ENCODE measurements at places on chromosomes 2 and 18.

DNA sequence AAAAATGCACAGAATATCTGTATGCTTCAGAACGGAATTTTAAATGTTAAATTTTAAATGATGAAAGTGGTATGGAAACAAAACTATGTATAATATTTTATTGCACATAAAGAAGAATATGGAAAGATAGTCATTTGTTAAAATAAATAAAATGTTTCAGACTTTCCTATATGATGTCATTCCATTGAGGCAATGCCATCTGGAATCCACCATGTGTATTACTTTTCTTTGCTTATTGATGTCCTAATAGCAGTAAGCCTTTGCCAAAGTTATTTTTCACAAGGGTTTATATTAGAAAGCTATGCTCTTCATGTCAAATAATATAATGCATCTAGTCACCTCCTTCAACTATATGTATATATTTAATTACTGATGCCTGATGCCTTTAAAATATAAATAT, 601.6 kb upstream of the PKDCC start:
- no peak for DNase-seq

DNA sequence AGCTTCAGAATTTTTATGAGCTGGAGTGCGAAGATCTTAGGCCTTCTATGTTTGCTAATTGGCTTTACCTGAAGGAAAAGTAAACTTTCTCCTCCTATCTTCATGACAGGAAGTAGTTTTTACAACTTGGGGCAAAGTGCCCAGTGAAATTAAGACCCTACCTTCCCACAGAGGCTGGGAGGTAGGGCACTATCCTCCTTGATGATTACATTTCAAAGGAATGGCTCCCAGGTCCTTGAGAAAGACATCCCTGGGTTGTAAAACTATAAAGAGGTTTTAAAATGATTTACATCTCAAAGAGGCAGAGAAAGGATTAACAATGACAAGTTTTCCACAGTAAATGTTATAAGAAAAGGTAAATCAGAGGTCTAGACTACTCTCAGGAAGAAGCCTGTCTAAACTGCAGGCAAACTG, 155.8 kb downstream of the CDH7 start:
- DNase-seq: no peak

DNA sequence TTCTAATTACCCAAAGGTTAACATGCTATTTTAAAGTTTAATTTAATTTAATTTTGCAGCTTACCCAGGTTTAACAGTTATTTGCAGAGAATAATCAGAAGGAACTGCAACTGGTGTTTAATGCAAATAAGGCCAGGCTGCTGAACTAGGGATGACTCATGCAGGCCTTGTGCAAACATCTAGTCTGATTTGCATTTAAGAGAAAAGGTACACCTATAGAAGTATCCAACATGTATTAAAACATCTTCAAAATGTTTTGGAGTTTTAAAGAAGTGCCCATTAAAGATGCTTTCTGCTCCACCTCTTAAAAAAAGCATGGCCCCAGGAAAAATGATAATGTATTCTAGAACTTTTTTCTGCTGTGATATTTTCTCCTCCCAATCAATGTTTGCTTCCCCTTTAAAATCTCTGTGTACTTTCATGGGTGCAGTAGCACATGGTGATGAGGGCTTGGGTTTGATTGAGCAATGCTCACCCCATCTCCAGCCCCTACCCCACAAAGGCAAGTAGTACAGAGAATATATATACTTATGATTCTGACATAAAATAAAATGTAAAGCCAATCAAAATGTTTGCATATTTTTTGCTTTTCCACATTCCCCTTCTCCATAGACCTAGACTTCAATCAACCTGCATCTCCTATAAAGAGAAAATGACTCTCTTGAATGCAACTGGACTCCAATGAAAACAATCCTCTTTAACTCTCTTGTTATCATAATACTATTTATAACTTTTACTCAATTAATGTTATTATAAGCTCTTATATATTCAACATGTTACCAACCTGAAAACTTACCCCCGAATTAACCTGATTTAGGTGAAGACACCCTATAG, 54.1 kb downstream of the ATP8B1 start:
- DNase-seq: no peak

DNA sequence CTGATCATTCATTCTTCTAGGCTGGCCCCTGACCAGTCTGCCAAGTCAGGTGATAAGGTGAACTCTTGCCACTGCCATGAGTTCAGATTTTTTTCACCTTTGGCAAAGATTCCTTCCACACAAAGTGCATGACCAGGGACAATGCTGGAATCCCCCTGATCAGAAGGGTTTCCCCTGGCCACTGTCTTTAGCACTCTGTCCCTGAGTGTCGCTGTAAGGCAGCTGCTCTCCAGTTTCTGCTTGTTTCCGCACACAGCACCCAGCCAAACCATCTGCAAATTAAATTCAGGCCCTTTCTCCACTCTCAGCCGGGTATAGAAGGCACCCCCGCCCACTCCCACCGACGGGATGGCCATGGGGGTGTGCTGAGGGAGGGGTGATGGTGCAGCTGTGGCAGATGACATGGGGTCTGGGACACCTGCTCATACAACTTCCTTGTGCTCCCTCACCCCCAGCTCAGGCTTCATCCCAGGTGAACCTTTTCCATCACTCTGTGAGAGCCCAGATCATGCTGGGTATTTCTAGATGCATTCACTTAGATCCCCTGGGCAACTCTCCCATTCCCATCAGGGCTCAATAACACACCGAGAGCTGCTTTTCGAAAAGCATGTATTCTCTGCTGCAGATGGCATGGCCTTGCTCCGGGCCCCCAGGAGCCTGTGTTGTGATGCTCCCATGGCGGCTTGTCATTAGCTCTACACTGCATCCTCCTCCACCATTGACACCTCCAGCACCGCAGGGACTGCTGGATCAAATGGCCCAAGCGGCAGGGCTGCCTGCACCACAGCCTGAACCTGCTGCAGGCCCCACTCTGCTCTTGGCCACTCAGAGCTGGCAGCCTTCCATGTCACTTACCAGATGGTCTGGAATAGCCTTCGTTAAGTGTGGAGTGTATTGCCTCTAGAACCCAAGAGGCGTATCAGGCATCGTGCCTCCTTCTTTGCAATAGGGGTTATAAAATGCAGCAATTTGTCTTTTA, 52.3 kb upstream of the ROCK2 start:
- no peak for DNase-seq

DNA sequence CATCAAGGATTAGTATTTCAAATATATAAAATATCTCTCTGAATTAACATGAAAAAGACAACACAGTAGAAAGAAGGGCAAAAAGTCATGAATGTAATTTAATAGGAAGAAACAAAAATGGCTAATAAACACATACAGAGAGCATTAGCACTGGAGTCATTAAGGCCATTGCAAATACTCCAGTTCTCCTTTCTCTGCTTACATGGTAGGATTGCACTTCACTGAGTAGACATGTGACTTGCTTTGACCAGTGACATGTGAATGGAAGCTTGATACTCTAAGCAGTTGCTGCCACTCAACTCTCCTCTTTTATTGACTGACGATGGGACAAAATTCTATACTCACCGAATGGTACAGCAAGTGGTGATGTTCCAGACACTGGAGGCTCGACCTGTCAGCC, 153.9 kb upstream of the LGALSL start:
- no peak for DNase-seq

DNA sequence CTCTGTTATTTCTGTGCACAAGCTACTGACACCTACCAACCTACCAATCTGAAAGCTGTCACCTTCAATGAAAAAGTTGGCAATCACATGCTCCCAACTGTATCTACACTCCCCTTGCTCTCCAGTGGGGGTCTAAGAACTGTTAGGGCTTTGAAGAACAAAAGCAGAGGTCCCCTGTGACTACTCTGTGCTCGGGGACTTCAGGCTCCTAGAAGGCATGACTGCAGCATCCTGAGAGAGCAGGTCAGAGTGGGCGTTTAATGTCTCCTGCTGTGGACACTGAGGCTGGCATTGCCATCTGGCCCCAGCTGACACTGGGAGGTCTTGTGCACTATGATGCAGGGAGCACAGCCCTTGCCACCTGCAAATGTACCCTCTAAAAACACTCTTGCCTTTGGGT, 93.3 kb downstream of the ACTR2 start:
- no peak for DNase-seq

- no peak for DNase-seq
Measured at GRCh38 chr2:219453671-219454590, 19.3 kb downstream of the SPEG start.

DNA sequence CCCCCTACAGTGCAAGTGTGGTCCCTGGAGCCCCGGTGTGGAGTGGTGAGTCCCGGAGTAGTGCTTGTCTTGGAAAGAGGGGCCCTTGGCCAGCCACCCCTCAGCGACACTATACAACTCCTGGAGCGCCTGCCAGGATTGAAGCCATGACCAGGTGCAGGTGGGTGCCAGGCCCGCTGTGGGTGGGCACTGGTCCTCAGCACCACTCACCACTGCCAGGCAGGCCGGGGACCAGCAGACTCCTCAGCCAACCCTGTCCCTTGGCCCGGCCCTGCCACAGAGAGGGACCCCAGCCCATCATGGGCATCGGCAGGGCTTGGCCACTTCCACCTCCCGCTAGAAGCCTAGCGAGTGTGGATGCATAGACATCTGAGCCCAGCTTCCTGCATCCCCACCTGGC, 42.2 kb downstream of the STK25 start:
- no peak for DNase-seq

DNA sequence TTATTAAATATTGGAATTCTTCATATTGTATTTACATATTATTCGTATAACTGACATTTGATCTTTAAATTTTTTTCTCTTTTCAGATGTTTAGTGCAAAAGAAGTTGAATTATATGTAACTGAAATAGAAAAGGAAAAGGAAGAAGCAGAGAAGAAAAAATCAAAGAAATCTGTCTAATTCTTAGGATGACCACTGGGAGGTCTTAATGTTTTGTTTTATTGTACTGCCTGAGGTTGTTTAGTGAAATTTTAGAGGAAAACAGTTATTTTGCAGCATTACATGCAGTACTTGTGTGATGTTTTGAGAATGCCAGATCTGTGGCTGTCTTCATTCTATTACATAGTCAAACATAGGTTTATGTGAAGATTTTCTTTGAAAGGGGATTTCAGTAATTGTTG, 34.0 kb upstream of the TAF4B start:
- no peak for DNase-seq

GRCh38 chr2:112118148-112118547, 20.0 kb upstream of the FBLN7 start:
- no peak for DNase-seq

DNA sequence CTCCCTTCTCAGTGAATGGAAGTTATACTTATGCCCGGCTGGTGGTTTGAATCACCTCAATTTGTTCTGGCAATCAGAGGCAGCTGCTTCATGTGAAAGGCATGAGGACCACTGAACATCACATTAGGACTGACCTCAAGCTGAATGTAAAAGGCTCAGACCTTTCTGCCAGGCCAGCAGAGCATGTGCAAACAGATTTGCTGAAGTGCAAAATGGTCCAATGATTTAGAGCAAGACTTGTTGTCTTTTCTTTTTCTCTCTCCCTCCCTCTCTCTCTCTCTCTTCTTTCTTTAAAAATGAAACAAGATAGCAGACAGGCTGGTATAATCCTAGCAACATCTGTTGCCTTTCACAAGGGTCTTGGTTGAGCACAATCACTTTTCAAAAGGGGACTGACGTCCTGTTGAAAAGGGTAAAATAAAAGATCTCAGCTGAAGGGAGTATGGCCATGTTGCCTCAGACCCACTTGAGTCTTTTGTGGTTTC, 13.3 kb upstream of the CDH7 start:
- no peak for DNase-seq

GRCh38 chr2:215386566-215386965, 49.3 kb downstream of the FN1 start:
- no peak for DNase-seq

DNA sequence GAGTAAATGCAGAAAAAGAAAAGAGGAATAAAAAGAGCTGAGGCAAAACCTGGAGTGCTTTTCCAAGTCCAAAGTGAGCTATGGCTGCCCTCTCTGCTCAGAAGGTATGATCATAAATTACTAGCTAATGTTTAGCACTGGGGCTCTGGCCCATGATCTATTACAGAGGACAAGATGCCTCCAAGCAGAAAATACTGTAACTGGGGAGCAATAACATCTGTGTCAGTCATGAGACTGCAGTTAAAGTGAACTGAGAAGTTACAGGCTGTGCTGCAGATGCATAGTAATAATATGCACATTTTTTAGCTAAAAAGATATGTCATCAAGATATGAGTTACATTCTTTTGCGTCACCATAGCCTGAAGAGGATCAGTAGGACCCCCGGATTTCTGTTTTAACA, 209.4 kb upstream of the RBBP8 start:
- no peak for DNase-seq

GRCh38 chr18:49764032-49764431, 49.3 kb downstream of the ACAA2 start:
- no peak for DNase-seq

GRCh38 chr2:95240556-95240955, 33.2 kb downstream of the ZNF892 start:
- no peak for DNase-seq

GRCh38 chr18:57035590-57035989, 111.3 kb upstream of the BOD1L2 start:
- DNase-seq: no peak

- no peak for DNase-seq
Measured at GRCh38 chr2:46096260-46096659, 200.9 kb upstream of the EPAS1 start.

DNA sequence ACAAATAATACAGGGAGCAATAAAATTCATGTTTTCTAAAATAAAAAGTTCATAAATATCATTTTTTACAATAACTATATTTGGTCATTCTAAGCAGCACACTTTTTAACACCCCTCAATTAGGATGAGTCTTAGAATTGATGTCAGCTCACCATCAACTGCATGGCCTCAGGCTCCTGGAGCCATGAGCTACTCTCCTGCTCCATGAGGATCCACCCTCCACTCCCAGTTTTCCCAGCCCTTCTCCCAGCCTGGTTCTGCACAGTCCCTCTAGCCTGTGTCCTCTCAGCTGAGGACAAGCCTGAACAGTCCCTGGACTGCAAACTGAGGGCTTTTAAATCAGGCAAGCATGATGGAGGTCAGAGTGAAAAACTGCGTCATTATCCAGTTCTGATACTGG, 89.1 kb downstream of the SMC6 start:
- no peak for DNase-seq

DNA sequence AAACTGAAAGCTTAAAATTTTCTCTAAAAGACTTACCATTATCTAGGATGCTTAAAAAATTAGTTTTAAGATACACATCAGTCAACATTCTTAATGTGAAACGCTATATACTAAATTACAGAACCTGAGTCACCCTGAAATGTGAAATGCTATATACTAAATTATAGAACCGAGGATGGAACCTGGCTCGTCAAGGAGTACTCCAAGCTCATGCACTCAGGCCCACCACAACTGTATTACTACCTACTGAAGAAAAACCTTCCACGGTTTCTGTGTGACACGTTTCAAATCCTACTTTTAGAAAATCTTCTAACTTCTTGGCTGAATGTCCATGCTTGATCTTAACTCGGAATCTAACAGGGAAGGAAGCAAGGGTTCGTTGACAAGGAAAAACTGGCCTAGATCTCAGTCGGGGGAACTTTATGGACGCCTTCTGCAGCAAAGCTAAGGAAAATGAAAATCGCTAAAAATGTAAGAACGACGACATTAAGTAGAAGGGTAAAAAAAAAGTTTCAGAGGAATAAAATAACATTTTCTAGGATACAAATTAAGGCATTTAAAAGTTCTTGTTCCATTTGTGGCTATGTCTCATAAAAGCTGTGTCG, 1.4 kb downstream of the PRKD3 start:
- no peak for DNase-seq

Measured in activated CD8-positive, alpha-beta memory T cell treated with anti-CD3 and anti-CD28 coated beads for 4 hours (primary cell).